ENCODE measurements at places on chromosomes 2 and 18.

GRCh38 chr2:219252084-219252483, 959 bp upstream of the TUBA4B start:
- H3K27me3 ChIP-seq, result no peaks in the 10 kb centered on the region
- peaks cover 9% of the 10 kb centered on the region for H3K36me3 ChIP-seq
- peak overlapping the region; percentile 86 for H3K4me3 ChIP-seq
- DNase-seq, result no peak

GRCh38 chr18:78144669-78145068, 834.9 kb upstream of the SALL3 start:
- H3K27ac ChIP-seq, result no peak overlapping the region
- H3K36me3 ChIP-seq, result no peaks in the 10 kb centered on the region
- H3K4me3 ChIP-seq, result no peak overlapping the region
- H3K4me1 ChIP-seq, result no peaks in the 10 kb centered on the region
- DNase-seq, result no peak

DNA sequence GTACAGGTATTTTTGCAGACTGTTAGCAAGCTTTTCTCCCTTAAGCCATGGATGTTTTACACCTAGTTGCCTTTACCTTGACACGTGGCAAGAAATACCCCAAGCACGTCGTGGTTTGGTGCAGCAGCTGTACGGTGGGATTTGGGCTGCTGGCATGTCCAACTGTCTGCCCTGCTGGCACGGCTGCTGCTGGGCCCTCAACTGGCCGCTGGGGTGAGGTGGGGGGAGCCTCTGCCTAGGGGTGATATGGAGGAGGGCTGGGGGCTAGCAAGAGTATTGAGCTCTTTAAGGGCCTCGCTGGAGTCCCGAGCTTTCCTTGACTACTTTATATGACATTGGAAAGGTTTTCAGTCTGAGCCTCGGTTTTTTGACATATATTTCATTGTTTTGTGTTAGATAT, 41.6 kb downstream of the LPIN1 start:
- DNase-seq, result no peak
- no peaks in the 10 kb centered on the region for H3K4me1 ChIP-seq
- peaks cover 62% of the 10 kb centered on the region for H3K36me3 ChIP-seq
- H3K4me3 ChIP-seq, result no peak overlapping the region
- no peak overlapping the region for H3K27ac ChIP-seq

- H3K27ac ChIP-seq, result no peak overlapping the region
- no peak for DNase-seq
- H3K27me3 ChIP-seq, result peaks cover 7% of the 10 kb centered on the region
- H3K36me3 ChIP-seq, result no peaks in the 10 kb centered on the region
- H3K4me3 ChIP-seq, result no peak overlapping the region
- no peaks in the 10 kb centered on the region for H3K4me1 ChIP-seq
These were observed 12.3 kb downstream of the TRPM8 start for GRCh38 chr2:233929352-233930022.

DNA sequence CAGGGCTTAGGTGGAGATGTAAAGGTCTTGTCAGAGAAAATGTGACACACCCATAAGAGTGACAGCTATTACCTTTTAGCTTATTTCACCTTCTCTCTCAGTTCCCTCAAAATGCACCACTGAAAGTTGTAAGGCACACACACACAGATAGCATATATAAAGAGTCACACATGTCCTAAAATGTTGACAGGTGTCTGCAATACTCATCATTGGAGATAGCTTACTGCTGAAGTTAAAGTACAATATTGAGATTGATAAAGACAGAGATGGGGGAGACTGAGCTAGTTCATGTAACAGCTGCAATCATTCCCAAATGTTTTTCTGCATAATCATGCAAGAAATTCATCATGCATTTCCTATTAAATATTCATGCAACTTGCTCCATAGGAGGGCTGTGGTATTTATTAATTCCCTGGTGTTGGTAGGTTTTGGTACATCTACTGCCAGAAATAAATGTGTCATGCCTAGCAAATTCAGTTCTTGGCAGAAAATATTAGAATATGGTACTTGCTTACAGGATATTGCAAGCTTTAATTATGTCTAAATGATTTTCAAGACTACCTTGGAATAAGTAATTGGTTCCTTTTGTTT, 118.8 kb upstream of the RBMS1 start:
- DNase-seq, result no peak
- no peak overlapping the region for H3K27ac ChIP-seq
- no peak overlapping the region for H3K4me3 ChIP-seq
- no peaks in the 10 kb centered on the region for H3K27me3 ChIP-seq

- H3K27ac ChIP-seq, result peak overlapping the region; percentile 97
- H3K4me3 ChIP-seq, result peak overlapping the region; percentile 73
- H3K4me1 ChIP-seq, result peaks cover 10% of the 10 kb centered on the region
- DNase-seq, result peak; percentile 69
These were observed 3.4 kb downstream of the ZEB2 start for GRCh38 chr2:144516411-144516980.
